ENCODE measurements at places on chromosomes 5 and 9.

DNA sequence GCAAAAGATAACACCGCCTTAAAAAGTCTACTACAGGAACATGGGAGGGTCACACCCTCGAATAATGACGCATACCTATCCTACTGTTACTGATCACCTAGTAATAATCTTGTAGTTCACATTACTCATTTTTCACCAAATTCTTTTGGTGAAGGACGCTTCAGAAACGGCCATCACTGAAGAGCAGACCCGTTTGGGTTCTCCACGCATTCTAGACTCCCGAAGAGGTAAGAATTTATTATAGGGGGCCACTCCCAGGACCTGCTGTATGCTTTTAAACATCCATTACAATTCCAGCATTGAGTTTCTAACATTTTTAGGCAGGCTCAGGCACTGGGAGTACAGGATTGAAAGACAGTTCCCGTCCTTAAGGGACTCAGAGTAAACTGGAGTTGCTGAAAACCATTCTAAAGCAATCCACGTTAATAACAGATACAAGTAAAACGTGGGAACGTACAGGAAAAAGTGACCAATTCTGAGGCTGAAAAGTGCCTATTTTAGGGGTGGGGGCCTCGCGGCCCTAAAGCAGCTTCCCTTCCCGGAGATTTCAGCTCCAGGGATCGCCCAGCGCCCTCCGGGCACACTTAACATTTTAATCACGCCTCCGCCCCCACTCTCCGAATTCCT, at the start of gene FER:
Gene FER (plus strand): TSS at position 124 of the 627 bp plus-strand sequence. CDS start 50,286 bp downstream, outside the sequence.
- DNase-seq = peak; percentile 84

DNA sequence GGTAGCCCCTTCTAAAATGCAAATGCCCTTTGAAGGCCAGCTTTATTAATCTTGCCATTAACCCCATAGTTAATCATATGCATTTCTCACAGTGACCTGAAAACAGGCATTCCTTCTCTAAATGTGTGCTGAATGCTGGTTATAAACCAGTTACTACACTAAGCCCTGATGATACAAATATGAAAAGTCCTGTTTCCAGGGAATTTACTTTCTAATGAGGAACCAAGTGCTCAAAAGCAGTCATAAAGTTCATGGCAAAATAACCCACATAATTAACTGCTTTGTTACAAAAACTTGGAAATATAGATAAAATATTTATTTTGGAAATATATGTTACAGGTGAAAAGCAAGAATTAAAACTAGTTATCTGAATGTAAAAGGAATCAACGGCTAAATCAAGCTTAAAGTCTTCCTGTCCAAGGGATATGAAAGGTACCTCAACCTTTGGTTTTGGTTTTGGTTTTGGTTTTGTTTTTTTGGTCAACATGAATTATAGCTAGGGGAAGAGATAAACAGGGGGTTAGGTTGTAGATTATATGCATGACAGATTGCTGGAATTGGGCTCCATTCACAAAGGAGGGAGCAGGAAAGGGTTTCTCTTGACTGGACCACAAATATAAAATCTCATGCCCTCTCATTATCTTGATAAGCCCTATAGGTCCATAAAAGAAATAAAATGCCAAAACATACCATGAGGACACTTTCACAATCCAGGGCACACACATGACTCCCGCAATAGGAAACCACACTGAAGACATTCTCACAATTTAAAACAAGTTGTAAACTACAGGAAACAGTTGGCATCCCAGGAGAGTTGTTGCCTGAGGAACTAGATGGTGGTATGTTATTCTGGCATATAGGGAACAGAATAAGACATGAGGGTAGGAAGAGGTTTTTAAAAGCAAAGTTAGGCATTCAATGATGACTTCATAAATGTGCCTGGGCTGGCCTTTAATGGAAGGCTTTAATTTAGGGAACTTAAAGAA, 46.7 kb upstream of the MACIR start:
- no peak for DNase-seq

- no peak for DNase-seq
These were observed 6.3 kb upstream of the SMU1 start for GRCh38 chr9:33082538-33083326.

GRCh38 chr9:91116211-91116610, 245.5 kb downstream of the AUH start:
- DNase-seq = no peak

DNA sequence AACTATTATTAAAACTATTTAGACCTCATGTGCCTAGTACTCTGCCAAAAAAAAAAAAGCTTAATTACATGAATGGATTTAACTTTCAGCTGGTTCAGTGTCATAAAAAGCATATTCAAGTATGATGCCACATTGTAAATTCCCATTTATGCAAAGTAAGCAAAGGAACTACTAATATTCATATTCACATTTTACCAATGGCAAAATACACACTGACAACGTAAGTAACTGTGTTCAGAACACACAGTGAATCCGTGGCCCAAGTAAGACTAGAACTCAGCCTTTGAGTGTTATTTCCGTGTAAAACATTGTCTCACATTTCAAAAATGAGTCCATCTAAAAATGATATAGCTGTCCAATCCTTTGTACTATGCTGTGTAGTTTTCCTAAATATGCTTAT, 56.8 kb downstream of the PPP2R2B start:
- DNase-seq = no peak

All from erythroblast (primary cell).